Mesenteric fat pad (tissue), 1 donor: ENCODE measurements at places on chromosomes 12 and 14. TPM values are rescaled to one million over a fixed set of nuclear protein-coding genes. Genes with fewer than 3 reads are reported as not detected.
A peak's percentile ranks its signal among the peaks of the same experiment; 100 is the strongest.

The NUBPL gene
- total RNA-seq = 15.0 TPM

GRCh38 chr12:72790273-72790672 is 518.1 kb downstream of the TRHDE start:
- DNase-seq = no peak

The FRMD6 gene
- 19.0 TPM for total RNA-seq

DNA sequence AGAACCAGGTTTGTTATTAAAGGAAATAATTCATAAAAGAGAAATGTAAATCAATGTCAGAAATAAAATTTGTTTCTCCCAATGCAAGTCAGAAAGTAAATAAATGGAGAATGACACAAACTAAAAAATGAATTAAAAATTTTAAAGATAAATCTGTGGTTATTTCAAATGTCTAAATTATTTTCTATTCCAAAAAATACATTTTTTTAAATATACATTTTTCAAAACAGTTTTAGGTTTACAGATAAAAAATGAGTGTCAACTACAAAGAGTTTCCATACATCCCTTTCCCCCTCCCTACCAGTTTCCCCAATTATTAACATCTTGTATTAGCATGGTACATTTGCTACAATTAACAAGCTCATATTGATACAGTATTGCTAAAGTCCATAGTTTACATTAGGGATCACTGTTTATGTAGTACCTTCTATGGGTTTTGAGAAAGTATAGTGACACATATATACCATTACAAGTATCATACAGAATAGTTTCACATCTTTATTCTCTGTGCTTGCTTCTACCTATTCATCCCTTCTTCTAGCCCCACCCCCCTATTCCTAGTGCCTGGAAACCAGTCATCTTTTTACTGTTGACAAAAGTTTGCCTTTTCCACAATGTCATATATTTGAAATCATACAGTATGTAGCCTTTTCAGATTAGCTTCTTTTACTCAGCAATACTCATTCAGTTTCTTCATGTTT is 104.2 kb downstream of the RALGAPA1 start:
- DNase-seq = no peak

DNA sequence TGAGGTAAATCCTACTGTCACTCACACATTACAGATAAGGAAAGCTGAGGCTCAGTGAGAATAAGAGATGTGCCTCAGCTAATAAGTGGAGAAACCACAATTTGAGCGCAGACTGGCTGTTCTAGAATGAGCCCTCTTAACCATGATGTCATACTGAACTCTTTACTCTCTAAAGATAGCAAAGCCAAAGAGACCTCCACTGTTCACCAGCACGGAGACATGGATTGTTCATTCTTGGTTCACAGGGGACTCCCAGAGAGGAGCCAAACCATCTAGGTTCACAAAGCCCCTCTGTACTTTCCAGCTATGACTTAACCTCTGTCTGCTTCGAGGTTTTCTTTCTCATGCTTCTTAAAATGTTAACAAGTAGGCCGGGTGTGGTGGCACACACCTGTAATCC is 32.7 kb upstream of the YARS2 start:
- DNase-seq = no peak

DNA sequence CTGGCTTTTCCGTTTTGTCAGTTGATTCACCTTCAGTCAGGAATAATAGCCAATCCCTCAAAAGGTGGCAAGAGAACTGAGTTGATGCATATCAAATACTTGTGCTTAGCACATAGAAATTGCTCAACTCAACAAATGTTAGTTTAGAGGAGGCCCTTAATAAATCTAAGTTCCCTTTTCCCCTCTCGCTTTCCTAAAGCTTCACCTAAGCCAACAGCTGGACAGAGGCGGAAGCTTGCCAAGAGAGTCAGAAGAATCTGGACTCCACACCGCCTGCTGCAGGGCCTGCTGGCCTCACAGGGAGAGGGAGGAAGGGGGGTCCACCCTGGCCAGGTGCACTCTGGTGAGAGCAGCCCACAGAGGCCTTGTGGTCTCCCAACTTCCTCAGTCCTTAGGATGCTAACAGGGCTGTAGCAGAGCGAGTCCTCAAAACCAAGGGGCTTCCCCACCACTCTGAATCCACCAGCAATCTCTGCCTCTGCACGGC is 213.1 kb downstream of the CHST11 start:
- peak; percentile 73 for DNase-seq

DNA sequence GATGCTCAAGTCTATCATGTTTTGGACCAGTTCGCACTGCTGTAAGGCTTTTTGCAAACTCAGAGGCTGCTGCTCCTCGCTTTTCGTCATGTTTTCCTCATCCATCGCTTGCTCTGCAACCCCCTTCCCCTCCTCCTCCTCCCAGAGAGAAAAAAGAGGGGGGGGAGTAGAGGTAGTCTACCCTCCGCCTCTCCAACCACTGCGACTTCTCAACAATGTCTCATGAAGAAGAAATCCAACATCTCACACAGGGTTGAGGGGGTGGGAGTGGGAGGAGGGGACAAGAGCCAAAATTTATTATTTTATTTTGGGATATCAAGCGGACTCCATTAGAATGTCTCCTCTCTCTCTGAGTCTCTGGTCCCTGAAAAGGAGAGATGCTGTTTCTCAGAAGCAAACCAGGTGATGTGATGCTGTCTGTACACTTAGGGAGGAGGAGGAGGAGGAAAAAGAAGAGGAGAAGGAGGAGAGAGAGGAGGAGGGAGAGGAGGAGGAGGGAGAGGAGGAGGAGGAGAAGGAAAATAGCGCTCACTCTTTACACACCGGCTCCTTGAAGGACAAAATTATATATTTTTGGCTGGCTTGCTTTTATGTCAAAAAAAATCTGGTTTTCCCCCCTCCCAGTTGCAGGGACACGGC is 520 bp downstream of the KSR2 start:
- no peak for DNase-seq

The HRK gene
- not detected for total RNA-seq
